ENCODE measurements at places on chromosomes 7 and 10.

DNA sequence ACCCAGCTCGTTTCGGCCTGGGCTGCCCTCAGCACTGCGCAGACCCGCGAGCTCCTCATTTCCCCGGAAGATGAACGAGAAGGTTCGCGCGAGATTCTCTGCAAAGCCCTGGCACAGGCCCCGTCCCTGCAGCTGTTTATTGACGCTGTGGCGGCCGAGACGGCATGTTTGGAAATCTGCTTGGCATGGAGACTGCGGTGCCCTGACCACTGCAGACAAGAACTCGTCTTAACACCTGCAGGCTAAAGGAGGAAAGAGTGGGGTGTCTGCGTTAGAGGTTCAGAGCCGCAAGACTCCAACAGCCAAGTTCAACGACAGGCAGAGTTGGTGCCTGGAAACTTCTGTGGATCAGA lies 125.6 kb downstream of the DNAJB6 start:
- DNase-seq = no peak

DNA sequence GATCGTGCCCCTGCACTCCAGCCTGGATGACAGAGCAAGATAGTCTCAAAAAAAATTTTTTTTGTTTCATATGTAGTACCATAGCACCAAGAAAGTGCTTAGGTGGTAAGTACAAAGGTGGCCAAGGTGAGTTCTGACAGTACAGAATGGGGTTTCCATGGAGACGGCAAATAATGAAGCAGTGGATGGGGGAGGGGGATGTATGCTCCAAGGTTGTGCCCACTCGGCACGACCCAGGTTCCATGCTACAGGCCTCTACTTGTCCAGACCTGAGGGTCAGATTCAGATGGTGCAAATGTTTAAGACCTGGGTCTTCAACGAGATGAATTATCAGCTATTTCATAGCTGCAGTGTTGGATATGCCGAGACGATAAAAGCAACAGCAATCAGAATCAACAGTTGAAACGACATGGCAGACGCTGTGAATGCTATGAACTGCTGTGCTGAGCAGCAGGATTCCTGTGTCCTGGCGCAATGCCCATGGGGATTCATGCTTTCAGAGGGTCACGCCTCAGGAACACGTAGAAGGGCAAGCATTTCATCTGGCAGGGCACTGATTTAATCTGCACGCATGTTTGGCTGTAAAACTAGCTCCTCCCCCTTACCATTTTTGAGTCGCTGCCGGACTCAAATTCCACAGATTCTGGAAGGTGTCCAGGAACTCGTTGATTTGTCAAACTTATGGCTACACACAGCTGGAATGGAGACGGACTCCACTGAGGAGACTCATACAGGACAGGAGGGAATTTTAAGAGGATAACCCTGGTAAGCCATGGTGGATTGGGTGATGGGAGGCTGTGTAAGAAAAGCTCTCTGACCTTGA lies 256.5 kb downstream of the FRMD4A start:
- peak; percentile 100 for DNase-seq

DNA sequence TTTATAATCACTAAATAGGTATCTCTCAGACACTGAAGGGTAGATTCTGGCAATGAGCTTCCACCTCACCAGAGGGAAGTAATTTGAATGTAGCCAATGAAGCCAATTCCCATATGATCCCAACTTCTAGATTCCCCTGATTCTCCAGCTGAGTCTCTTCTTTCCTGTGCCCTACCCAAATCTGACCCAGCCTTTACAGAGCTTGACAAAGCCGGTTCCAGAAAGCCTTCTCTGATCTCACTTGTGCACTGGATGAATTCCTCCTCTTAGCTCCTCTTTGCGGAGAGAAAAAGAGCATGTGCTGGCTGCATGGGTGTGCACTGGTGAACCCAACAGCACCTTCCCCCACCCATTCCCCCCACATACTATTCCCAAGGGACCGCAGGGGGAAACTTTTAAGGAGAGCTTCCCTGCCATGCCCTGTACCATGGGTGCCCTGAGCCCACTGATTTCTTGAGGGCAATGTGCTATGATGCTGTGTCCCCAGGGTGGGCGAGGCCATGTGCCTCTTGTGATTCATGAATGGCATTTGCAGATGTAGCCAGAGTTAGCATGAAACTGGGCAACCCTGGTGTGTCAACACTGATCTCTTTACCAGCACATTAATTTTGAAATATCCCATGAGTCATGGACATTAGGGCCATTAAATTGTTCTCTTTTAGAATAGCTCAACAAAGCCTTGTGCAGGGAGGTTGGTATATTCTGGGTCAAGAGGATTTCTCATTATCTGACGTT lies 50.4 kb upstream of the PLEKHA1 start:
- DNase-seq = peak; percentile 40

GRCh38 chr10:94006591-94007550 lies 13.1 kb downstream of the PLCE1 start:
- DNase-seq = peak; percentile 79

GRCh38 chr10:7525314-7526016 lies 114.6 kb upstream of the SFMBT2 start:
- DNase-seq = peak; percentile 27

DNA sequence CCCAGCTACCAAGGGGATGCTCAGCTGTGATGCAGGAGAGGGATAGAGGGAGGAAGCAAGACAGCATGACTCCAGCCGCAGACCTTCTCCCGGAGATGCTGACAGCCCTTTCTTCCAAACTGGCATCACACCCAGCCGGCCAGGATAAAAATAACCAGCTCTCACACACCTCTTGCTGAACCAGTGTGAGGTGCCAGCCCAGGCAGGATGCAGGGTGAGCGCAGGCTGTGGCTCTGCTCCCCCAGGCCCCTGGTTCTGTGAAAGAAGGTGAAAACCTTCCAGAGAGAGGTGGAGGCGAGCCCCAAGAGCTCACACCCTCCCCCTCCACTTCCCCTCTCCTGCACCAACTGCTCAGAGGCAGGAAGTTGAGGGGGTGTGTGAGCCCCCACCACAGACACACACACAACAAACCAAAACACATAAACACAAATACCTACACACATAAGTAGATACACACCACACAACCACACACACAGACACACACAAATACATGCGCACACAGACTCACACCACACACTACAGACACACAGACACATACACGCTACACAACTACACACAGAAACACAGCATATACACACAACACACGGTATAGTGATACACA lies 4.0 kb downstream of the GPR15LG start:
- DNase-seq = no peak

GRCh38 chr7:2165610-2166594 lies 66.8 kb downstream of the MAD1L1 start:
- DNase-seq = no peak

DNA sequence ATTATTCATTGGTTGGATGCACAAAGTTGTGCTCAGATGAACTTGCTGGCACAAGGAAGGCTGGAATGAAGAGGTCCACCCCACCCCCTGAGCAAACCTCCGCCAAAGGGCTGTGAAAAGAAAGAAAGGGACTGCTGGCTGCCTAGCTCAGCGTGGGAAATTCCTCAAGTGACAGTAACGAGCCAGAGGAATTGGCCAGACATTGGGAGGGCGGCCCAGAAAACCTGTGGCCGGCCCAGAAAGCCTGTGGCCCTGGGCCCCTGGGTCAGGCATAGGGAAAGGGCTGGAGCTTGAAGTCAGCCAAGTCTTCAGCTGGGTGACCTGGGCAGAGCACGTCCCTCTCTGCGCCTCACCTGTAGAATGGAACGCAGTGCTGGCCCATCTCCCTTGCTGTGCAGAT lies 30.6 kb upstream of the CTBP2 start:
- DNase-seq = no peak

DNA sequence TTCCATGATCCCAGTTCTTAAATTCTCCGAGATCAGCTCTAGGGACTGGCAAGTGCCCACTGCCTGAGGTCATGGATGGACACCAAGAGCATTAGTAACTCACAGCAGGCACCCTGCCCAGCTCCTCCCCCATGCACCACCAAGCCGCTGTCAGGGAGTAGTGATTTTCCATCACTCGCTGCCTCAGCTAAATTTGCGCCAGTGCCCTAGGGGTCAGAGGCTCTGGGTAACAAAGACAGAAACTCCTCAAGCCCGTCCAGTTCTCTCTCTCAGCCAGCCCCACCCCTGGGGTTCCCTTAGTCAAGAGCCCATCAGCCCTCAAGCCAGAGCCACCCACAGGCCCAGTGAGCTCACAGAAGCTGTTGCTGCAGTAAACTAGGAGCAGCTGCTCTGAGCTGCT lies 30.0 kb downstream of the PAX2 start:
- peak; percentile 6 for DNase-seq

- DNase-seq = peak; percentile 0
Observed at GRCh38 chr7:67854221-67855178, 857.9 kb downstream of the TYW1 start.

- DNase-seq = no peak
Observed at GRCh38 chr7:111729483-111729882, 167.2 kb upstream of the IMMP2L start.

DNA sequence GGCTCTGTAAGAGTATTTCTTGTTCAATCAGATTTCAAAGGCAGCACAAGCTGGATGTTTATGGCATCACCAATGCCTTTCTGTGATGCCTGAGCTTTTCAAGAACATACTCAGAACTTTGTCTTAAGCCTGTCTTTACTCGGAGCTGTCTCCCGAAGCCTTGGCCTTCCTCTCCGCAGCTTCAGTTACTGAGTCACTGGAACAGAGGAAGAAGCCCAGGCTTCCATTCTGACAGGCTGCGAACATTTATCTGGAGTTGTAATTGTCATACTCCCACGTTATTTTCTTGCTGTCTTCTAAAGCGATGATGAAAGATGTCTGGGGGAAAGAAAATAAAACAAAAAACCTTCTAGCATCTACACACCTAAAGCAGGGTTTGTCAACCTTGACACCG lies 43.9 kb downstream of the GRK5 start:
- DNase-seq = peak; percentile 56

- DNase-seq = no peak
Observed at GRCh38 chr10:101066896-101067355, 5.1 kb downstream of the KAZALD1 start.

GRCh38 chr10:103919648-103920025 lies 1.7 kb upstream of the STN1 start:
- no peak for DNase-seq

- DNase-seq = no peak
Observed at GRCh38 chr7:3579638-3580219, 278.7 kb downstream of the SDK1 start.

Measured in GM04503 (cell line).